ENCODE measurements at places on chromosomes 16 and 17. TPM values are rescaled to one million over a fixed set of nuclear protein-coding genes. Genes with fewer than 3 reads are reported as not detected.

- DNase-seq = no peak
Measured at GRCh38 chr17:49951362-49952082, 17.5 kb upstream of the DLX4 start.

The KCNAB3 gene
- 7.7 TPM for total RNA-seq

The BRCA1 gene
- total RNA-seq = 62.5 TPM

The HOXB9 gene
- 1.4 TPM for total RNA-seq

The PERCC1 gene
- not detected for total RNA-seq

GRCh38 chr16:4172070-4172469 lies 55.8 kb upstream of the ADCY9 start:
- no peak for DNase-seq

GRCh38 chr17:82108038-82108437 lies 10.0 kb upstream of the FASN start:
- DNase-seq = no peak

- no peak for DNase-seq
Measured at GRCh38 chr16:88538366-88539060, 31.7 kb upstream of the ZC3H18 start.

DNA sequence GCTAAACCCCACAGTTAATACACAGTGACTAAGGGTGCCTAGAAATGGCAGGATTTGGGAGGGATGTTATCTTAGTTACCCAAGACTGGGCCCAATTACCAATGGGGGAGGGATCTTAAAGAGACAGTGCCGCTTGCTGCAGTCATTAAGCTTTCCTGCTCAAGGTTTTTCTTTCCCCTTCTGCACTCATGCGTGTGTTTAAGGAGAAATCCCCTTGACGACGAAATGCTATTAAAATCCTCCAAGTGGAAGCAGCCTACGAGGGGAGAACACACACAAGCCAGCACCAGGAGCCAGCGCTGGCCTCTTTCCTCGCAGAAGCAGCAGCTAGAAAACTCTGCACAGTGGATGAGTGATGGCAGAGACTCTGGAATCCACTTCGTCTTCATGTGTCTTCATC lies 22.0 kb downstream of the SALL1 start:
- no peak for DNase-seq

DNA sequence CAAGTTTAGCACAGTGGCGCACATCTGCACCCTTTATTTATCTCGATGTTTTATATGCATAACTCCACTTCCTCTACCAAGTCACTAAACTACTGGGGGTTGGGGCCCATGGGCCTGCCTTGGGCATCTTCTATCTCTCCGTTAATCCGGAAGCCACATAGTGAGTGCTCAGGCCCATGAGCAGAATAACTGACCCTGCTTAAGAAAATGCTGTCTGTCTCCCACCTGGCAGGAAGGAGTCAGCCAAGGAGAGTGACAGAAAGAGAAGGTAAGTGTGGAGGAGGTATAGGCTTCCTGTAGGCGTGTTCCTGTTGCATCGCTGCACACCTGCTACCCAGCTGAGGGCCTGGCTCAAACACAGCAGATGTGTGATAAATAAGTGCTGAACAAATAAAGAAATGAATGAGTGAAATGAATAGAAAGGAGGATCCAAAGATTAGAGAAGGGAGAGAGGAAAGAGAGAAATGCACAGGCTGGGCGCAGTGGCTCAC lies 320.1 kb downstream of the SLC39A11 start:
- no peak for DNase-seq

The MGAT5B gene
- total RNA-seq = 0.13 TPM

DNA sequence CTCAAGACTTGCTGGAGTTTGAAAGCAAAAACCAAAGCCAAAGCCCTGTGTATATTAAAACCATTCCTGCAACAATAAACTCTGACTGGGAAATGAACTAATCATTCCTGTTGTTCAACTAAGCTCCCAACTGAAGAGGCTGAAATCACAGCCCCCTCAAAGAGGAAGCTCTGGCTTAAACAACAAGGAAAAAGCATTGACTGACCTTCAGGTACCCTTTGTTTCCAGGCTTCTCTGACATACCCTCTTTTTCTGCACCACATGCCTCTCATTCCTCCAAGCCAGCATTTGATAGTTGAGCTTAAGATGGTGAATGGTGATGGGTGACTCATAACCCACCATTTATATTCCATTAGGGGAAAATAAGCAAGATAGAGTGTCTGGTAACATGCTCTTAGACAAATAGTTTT lies 470.9 kb upstream of the SOX9 start:
- no peak for DNase-seq

- no peak for DNase-seq
Measured at GRCh38 chr17:47274319-47275069, 20.9 kb downstream of the ITGB3 start.

DNA sequence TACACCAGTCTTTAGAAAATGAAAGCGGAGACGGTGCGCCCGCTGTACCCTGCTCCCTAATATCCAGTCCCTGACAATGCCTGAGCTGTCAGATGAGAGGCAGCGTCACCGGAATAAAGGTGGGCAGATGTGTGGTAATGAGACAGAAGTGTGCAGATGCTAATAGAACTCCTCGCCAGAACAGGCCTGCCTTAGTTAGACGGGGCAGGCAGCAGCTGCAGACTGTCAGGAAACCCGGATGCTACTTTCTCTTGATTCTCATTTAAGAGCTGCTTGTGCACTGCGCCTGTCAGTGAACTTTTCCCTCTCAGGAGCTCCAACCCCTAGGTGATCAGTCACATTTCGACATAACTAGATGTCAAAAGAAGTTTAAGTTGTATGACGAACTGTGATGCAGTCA lies 221.8 kb upstream of the IRX3 start:
- no peak for DNase-seq

DNA sequence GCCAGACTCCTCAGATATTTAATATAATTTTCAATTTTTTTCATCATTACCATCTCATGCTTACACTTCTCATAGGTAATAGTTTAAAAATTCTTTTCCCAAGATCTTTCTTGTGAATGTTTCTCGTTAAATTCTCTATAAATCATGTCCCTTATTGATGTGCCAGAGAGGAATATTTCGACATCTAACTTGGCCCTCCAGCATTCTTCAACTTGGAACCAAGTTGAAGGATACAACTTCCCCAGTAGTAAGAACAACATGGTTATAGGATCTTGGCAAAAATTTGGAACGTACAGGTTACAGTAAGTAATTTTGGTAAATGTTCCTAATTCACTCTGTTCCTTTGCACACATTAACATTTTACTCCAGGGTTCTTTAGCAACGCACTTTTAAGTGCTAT lies 731.8 kb downstream of the CDH11 start:
- no peak for DNase-seq

The APPBP2 gene
- 36.0 TPM for total RNA-seq

DNA sequence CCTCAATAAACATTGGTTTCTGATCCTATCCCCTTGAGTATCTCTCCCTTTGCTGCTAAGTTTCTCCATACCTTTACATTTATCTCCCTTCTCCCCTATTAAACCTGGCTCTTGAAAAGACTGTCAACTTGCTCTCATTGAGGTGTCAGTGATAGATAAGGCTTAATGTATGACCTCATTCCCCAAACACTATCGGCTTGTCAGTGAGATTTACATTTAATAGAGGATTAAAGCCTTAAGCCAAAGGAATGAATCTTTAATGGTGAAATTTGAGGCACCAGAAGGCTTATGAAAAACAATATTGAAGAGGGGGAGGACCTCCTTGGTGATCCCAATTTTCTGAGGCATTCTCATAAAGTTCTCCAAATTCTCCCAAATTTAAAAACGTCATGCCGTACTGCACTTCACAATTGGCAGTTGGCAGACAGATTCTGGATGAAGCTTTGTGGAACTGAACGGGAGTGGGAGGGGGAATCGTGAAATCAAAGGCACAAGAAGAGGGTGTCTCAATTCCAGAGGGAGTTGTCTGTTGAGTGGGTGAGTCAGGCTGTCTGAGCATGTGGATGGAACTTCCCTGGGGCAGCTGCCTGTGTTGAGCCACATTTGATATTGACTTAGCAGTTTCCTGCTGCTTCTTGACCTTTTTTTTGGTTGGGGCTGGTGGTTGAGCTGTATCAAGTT lies 478.8 kb downstream of the NPIPA7 start:
- no peak for DNase-seq

- DNase-seq = peak; percentile 41
Measured at GRCh38 chr17:48055531-48056245, 7.5 kb downstream of the NFE2L1 start.

DNA sequence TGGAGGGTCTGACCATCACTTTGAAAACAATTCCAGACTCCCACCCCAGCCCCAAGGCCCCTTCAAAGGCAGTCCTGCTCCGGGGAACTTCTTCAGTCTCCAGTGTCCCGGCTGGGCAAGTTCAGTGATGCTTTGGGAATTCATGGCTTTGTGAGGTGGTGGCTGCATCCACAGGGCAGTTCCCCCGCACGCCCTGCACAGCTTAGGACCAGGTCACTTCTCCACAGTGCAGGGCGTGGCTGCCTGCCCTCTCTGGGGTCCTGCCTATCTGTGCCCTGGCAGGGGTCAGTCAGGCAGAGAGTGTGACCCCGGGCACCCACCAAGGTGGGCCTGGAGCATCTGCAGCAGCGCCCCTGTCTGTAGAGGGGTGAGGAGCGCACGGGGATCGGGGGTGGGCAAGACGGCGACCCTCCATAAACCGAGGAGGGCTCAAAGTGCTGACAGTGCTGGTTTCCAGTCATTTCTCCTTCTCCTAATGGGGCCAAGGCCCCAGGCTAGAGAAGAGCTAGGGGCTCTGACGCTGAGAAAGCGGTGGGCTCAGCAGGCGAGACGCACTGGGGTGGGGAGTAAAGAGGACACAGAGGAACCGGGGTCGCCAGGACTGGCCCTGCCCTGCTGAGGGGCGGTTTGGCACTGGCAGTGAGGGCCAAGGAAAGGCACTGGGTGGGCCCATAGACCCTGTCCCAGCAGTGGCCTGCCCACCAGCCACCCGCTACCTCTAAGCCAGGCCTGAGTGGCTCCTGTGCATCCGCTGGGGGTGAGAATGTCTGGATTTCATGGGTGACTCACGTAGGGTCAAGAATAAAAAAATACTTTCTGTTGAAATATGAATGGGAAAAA lies 4.2 kb upstream of the ARHGAP27 start:
- DNase-seq = no peak

DNA sequence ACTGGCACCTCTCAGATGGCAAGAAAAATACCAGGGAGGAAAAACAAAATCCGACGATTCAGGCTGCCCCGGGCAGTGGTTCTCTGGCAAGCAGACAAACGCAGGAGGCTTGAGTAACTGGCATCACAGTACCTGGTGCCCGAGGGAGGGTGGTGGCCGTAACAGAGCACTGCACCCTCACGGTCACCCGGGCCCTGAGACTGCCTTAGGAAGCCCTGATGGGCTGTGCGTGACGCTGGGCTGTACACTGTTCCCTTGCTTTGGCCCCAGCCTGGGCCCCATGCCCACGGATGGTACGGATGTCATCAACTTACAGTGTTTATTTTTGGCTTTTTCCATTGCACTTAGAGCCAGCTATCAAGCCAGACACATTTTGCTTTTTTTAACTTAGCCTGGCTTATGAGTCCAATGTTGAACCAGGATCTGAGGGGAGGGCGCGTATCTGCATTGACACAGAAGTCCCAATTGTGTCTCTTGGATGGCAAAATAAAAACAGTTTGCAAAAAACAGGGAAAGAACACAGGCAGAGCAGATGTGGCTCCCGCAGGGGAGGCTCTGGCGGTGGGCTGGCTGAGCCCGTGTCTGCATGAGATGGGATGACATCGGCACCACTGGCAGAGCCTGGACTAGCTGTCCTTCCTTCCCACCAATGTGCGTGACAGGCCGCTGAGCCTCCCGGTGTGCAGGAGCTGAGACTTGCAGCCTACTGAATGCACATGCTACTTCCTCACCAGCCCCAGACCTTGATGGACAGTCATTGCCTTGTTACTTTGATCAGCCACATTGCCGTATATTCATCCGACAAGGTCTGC lies 287.7 kb downstream of the FOXL1 start:
- DNase-seq = no peak

The ABCC6 gene
- total RNA-seq = 0.05 TPM

GRCh38 chr16:13441675-13442074 lies 478.3 kb upstream of the ERCC4 start:
- DNase-seq = no peak

The NPIPA3 gene
- total RNA-seq = 7.6 TPM

The ITGAL gene
- 583 TPM for total RNA-seq

GRCh38 chr17:64683796-64684195 lies 21.7 kb upstream of the SMURF2 start:
- DNase-seq = no peak

- no peak for DNase-seq
Measured at GRCh38 chr16:29898135-29898803, 1.1 kb downstream of the SEZ6L2 start.

DNA sequence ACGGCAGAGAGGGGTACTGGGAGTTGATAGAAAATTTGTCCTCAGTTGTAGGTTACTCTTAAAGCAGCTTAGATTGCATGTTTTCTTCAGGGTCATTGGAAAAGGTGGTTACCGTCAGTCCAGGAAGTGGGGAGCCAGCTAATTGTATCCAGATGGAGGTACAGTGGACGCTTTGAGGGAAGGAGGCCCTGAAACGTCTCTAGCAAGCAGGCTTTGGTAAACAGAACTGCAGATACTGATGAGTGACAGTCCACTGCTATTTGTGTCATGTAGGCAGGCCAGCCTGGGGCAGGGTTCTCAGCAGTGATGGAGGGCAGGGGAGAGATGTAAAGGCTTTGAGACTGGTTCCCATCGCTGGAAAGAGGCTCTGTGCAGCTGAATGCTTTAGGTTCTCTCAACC lies 30.2 kb upstream of the ST6GALNAC1 start:
- no peak for DNase-seq

DNA sequence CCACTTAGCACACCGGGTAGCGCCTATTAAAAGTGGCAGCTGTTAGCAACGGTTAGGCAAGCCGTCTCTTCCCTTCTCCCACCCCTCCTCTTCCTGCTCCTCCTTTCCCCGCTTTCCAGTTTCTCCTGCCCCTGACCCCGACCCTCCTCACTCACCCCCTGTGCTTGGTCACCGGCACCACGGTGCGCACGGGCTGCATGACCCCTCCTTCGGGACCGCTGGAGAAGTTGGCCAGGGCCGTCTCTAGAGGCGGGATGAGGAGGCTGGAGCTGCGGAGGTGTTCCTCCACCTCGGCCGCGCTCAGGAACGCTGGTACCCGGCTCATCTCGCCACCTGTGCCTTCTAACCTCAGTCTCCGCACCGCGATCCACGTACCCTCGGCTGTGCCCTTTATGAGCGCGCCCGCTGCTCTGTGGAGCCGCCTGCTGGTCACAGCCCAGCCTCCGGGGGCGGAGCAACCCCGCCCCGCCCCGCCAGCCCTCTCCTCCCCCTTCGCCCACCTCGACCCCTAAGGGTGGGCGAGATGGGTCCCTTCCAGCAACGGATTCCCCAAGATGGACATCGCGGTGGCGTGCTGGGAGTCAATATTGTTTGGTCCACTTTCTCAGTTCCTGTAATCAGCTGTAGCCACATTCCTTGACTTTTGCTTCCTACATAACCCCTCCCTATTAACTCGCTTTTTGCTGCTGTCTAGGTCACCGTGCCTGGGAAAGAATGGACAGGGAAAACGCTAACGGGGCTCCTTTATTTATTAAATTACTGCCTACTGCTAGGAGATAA lies at the start of gene CRYM:
Gene CRYM (minus strand): TSS at position 364 of the 780 bp plus-strand sequence. CDS start 39 bp downstream, at position 325.
- DNase-seq = peak; percentile 52

The KCNJ16 gene
- total RNA-seq = not detected

- DNase-seq = peak; percentile 96
Measured at GRCh38 chr16:47460711-47461597, at the start of the genes ITFG1 and PHKB. Gene ITFG1 (minus strand): TSS chr16:47461063. CDS start chr16:47461045, 18 bp downstream. Gene PHKB (plus strand): TSS chr16:47461331. CDS start chr16:47461351, 20 bp downstream.

Data from activated CD4-positive, alpha-beta memory T cell treated with anti-CD3 and anti-CD28 coated beads, Interleukin-2, amount 10 ng/mL, durations not matched to agents 7 days and 5 days (primary cell).